ENCODE measurements at places on chromosomes 13 and 19.

- peak; percentile 53 for DNase-seq
Measured at GRCh38 chr13:32530841-32531253, 7.7 kb downstream of the N4BP2L2 start.

- no peak for DNase-seq
Measured at GRCh38 chr13:27465611-27466010, 15.2 kb upstream of the MTIF3 start.

DNA sequence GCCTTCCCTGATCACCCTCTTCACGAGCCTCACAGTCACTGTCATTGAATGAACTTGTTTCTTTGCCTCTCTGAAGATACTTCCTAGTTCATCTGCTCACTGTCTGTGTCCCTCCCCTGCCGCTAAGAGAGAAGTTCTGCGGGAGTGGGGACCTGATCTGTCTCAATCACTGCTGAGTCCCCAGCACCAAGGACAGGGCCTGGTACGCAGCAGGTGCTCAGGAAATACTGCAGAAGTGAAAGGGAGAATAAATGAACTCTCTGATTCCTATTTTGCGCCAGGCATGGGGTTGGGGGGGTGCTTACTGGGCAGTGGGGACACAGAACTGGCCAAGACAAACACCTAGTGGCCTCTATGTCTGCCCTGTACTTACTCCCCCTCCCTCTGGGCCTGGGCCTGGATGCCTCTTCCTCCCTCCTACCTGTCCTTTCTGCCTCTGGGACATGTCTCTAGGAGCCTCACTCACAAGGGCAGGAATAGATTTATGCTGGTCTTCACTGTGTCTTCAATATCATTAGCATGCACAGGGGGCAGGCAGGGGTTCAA is 17.5 kb downstream of the FCGBP start:
- DNase-seq, result no peak

GRCh38 chr19:50258918-50259372 is 55.5 kb downstream of the MYH14 start:
- peak; percentile 39 for DNase-seq

GRCh38 chr13:30510091-30510490 is 44.4 kb upstream of the HMGB1 start:
- no peak for DNase-seq

GRCh38 chr19:38840583-38840968 is 9.0 kb upstream of the ECH1 start:
- peak; percentile 38 for DNase-seq

GRCh38 chr13:66635526-66635925 is 594.6 kb downstream of the PCDH9 start:
- DNase-seq, result no peak

All from muscle of back (tissue), 13 donors.